ENCODE measurements at places on chromosomes 6 and 20.

GRCh38 chr6:26115226-26115625 is 28.0 kb downstream of the HFE start:
- no peak for DNase-seq

- no peak for DNase-seq
Measured at GRCh38 chr6:32070814-32071543, 32.8 kb downstream of the CYP21A2 start.

DNA sequence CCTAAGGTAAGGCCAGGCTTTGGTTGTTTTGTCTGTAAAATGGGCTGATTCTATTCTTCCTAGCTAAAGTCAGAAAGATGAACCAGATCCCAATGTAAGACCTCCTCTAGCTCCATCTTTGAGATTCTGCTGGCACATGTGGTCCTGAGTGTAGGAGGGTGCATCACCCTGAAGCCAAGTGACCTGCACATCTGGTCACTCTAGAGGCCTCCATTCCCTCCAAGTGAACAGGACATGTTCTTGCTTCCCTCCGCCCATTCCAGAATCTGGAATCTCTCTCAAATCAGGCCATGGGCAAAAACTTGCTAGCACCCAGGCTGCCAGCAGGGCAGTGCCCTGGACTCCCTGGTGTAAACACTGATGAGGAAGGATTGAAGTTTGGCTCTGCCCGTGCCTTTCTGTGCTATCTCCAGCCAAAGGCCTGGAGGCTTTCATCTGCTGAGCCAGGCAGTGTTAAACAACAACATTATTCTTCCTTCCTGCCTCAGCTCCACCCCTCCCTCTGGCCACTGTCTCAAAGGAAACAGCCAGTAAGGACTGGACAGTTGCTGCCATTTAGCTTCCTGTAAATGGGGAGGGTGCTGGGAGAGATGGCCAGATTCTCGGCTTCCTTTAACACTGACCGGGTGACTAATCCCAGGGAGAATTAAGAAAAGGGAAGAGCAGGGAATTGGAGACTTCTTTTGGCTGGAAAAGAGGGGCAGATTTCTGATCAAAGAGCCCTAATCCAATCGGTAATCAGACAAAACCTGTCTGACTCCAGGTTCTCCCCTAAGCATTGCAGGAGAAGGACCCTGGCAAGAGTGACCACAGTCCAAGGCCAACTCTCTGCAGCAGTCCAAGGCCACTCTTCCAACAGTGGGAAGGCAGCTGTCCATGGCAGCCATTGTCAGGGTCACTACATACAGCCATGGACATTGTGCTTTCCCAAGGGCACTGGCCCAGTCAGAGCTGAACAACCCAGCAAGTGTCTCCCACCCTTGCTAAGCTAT is 19.5 kb upstream of the ADGRF1 start:
- DNase-seq: no peak

DNA sequence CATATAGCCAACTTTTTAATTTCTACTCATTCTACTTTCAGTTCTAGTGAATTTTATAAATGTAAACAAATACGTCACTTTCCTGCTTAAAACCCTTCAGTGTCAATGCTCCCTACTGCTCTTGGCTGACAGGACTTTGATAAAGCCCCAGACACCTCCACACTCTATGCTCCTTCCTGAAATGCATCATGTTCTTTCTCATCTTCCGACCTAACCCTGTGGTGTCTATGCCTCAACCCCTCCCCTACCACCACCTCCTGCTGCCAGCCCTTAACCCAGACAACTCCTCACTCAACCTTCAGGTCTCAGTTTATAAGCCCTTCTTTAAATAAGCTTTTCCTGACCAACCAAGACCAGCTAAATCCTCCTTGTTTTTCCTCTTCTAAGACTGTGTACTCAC is 19.1 kb downstream of the TLDC2 start:
- no peak for DNase-seq

DNA sequence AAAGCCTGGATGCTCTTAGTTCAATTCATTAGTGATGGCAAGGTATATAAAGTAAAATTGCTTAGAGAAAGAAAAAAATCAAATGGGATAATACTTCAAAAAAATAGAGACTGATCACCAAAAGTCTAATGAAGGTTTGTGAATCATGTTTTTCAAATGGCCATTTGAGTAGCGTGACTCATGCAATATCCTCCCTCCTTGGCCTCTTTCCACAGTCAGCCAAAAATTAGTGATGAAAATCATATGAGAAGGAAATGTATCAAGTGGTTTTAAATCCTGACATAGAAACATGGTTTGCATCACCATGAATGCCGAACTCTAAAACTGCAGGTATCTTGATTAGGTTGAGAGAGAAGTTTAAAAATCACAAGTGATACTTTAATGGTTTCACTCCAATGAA is 1.2 kb upstream of the COL19A1 start:
- DNase-seq: no peak

DNA sequence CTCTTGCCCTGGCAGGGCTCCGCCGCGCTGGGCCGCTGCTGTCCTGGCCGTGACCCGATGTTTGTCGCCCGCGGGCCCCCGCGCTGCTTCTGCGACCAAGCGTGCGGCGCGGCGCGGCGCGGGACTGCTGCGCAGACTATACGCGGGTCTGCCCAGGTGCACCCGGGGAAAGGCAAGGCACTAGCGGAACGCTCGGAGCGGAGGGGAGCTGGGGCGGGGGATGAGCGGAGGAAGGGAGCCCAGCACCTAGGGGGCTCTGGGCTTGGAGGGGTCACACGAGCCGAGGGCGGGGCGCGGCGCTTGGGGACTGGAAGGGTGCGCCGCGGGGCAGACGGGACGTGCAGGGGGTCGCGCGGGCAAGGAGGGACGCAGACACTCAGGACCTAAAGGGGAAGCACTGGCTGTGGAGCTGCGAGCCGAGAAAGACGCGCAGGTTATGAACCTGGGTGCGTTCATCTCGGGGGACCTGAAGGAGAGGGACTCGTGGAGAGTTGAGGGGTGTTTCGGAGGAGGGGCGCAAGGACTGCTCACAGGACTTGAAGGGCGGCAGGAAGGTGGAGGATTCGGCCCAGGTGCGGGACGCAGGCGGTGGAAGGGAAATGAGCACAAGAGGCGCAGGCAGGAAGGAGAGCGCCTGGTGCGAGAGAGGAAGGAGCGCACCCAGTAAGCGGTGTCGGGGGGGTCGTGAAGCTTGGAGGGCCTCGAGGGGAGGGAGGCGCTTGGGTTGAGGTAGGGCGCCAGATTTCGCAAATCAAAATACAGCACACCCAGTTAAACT is 40.8 kb upstream of the ZNFX1 start:
- DNase-seq: no peak

DNA sequence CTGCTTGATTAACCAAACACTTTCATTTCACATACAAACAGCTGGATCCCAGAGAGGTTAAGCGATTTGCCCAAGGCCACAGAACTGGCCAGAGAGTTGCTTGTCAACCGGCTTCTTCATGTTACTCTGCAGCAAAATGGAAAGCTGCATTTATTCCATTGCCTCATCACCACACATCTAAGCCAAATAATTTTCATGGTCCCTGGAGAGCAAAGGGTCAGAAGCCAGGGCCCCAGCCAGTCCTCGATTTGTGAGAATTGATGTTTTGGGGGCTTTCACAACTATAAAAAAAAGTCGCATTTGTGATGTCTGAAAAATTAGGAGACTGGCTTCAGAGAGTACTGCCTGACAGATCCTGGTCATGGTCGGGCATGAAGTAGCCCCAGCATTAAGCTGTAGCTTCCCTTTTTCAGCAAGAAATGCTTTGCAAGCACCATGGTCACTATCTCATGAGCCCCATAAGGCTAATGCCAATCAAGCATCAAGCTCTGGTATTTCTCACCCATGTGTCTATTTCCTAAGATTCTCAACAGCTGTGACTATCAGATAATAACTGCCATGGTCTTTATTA is 95.8 kb downstream of the BANF2 start:
- no peak for DNase-seq

- DNase-seq: no peak
Measured at GRCh38 chr6:42555477-42556457, 8.1 kb upstream of the UBR2 start.

- DNase-seq: no peak
Measured at GRCh38 chr6:52139985-52140680, 46.0 kb upstream of the IL17A start.

DNA sequence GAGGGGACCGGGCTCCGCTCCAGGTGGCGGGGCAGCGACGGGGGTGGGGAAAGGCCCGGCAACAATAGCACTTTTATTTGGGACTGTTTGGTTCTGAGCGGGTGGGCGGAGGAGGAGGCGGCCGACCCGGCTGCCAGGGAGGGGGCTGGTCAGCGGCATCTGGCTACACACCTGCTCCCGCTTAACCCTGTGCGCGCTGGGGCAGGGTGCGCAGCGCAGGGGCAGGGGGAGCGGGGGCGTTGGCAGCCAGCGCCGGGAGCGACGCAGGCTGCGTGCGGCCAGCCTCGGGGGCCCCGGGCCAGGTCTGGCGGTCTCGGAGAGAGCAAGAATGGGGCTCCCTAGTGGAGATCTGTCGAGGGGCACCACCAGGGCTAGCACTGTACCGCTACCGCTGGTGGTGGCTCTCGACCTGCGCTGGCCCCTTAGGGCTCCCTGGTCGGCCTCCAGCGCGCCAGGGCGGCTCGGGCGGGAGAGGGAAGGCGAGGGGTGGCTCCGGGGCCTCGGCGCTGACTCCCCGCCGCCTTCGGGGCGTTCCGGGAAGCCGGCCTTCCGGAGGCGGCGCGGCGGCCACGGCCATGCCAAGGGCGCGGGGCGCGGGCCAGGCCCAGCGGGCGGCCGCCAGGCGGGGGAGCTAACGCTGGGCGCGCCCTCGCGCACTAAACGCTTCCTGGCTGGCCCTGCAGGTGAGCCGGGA is 92.4 kb downstream of the NCR2 start:
- DNase-seq: no peak

DNA sequence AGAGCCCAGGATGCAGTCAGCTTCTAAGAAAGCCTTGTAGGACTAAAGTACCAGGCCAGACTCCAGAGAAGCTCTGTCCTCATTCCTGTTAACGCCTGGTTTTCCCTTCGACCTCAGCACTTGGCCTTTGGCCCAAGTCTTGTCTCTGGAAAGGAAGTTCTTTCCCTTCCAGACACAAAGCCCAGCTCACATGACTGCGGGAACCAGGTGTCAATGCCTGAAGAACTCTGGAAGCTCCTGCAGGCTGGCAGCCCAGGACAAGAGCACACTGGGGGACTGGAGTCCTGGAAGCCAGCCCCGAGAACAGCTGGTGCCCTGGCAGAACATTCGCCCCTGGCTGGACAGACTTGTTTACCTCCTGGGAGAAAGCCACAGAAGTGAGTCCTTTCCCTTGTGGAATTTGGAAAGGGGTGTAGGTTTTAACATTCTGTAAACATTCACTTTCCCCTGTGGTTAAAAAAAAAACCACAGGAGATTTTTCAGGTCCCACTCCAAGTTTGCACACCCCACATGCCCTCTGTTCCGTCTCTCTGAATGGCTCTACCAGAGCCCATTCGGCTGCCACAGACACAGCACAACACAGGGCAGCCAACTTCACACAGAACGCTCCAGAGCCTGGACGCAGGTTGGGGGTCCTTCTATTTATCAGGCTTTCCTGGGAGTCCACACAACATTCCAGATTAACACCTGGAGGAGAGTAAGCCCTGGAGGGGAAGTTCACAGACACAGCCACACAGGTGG is 18.1 kb downstream of the ACSS1 start:
- DNase-seq: no peak

GRCh38 chr6:82567621-82568020 is 204.0 kb downstream of the TPBG start:
- DNase-seq: no peak

DNA sequence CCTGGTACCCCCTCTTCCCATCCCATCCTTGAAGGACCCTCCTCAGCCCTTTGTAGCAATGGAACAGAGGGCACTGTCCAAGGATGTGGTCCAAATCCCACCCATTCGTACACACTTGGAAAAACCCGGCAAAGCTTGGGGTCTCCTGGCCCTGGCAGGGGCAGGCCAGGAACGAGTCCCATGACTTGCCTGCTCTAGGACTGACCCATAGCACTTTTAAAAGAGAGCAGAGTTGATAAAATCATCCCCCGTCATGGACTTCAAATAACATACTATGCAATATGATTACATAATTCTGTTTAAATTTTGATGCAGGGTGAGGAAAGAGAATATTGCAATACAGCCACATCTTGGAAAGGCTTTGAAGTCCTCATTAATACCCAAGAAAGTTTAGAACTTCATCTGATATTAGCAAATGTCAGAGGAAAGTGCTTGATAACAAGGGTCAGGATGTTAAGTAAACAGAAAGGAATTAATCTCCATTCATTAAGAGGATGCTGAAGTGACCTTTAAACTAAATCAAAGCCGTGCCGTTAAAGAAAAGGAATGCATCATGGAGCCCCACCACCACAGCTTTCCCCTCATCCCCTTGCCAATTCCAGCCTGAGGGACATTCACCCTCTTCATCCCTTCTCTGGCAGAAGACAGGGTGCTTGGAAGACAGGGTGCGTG is 60.7 kb upstream of the NXT1 start:
- DNase-seq: no peak

- DNase-seq: no peak
Measured at GRCh38 chr6:29005183-29005885, at the start of gene ZNF311. Gene ZNF311 (minus strand): TSS chr6:29005315. CDS start chr6:29003954, 1,361 bp downstream.

GRCh38 chr20:48266571-48266970 is 481.3 kb upstream of the SULF2 start:
- DNase-seq: no peak

DNA sequence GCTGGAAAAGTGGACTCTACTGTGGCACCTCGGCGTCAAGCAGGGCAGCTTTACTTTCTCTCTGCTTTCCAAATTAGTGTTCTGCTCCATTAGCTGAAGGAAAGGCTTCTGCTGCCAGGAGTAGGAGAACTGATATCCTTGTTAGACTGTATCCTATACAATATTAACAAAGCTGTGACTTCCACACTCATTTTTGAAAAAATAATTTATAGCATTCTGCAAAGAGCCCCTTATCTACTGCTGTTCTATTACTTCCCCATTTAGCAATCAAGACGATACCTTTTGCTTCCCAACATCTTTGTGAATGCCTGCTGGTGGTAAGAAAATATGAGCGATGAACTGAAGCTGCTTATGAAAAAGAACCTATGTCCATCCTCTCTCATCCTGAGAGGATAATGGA is 151.1 kb downstream of the UBE3D start:
- DNase-seq: no peak

DNA sequence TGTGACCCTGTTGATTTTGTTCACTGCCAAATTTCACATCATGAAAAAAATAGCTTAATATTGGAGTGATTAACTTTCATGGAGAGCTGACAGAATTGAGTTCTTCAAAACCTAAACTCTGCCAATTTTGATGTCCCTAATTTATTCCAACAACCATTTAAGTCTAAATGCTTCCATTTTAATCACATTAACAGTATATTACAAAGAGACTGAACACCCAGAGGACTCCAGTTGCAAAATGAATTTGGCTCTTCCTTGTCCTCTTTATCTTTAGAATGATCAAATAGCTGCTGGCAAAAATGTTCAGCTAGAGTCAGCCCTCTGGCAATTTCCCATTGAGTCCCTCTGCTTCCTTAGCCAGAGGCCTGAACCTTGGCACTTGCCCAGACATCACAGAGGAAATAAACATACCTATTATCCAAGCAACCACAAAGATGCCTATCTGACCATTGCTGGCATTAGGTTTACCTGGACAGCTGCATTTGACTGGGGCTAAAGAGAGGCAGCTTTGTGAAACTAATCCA is 299.0 kb upstream of the STXBP5 start:
- no peak for DNase-seq
